Activated naive CD4-positive, alpha-beta T cell treated with anti-CD3 and anti-CD28 coated beads, Interleukin-2, amount 10 ng/mL, durations not matched to agents 7 days and 5 days (primary cell): ENCODE measurements at places on chromosomes 4 and X.

DNA sequence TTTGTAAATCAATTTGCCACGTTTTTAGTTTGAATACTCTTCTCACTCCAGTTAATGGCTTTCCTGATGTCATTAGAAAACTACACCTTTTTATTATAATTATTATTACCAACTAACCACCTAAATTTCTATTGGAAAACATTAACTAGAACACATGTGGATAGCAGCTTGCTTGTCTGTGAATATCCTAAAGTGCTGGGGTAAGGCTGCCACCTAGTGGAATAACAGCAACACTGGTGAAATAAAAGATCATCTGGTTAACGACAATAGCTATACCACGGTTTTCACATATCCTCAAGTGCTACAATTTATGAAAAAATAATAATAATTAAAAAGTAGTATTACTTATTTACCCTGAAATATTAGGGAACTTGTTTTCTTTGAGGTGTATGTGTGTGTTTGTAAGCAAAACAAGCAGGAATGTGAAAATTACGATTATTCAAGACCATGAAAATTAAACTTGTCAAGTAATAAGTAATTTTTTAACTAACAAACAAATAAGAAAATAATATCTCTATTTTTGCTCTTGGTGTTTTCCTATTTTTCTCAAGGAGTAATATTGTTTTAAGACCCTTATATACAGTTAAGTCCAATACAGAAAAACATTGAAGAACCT, 130.1 kb upstream of the TECRL start:
- peak; percentile 49 for DNase-seq

DNA sequence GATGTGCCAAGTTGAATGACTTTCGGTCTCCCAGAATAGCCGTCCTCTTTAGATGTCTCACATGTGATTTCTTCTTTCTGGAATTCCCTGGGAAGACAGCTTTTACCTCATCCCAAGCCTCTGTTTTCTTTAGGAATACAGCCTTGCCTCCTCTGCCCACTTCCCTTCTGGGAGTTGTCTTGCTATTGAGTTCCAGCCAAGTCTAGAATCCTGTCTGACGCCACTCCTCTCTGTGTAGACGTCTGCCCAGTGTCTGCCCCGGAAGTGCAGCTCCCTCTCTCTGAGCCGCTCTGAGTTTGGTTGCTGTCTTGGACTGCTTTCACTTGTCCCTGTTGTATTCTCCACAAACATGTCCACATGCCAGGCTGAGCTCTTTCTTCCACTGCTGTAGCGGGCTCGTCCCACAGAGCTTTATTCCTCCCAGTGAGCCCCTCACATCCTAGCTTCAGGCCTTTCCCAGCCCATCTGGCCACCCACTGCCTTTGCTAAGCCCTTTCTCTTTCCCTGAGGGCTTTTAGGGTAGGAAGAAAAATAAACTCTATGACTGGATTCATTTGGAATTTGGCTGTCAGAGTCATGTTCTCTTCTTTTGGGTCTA, 9.0 kb upstream of the IGFBP7 start:
- DNase-seq, result no peak

DNA sequence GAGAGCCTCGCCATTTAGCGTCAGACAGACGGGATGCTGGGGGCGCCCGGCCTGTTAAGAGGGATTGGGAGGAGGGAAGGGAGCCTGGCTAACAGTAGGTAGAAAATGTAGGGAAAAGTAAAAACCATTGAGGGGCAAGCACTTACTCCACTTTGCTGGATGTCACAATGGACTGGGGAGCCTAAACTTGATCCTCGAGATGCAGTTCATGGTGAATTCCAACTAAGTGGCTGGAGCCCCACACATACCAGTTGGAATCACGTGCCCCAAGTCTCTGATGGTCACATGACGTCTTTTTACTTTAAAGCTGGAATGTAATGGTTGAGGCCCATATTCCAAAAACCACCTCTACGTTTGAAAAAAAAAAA, 1.5 kb downstream of the PLS3 start:
- no peak for DNase-seq

DNA sequence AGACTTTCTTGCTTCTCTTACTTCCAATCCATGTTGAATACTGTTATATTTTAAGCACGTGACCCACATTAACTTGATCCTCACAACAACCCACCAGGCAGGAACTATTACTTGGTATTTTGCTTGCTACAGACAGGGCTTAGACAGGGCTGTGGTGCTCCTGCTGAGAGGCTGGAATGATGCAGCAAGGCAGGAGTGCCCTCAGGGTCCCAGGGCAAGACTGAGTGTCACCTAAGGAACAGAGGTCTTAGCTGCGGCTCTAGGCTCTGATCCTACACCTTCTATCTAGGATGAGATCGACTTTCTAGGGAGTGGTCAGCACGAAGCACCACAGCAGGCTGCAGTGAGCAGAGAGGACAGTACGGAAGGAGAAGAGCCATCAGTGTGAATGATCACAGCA, 20.0 kb downstream of the TAPT1 start:
- DNase-seq, result no peak

- DNase-seq, result no peak
Measured at GRCh38 chr4:8506373-8507195, 66.0 kb downstream of the TRMT44 start.

DNA sequence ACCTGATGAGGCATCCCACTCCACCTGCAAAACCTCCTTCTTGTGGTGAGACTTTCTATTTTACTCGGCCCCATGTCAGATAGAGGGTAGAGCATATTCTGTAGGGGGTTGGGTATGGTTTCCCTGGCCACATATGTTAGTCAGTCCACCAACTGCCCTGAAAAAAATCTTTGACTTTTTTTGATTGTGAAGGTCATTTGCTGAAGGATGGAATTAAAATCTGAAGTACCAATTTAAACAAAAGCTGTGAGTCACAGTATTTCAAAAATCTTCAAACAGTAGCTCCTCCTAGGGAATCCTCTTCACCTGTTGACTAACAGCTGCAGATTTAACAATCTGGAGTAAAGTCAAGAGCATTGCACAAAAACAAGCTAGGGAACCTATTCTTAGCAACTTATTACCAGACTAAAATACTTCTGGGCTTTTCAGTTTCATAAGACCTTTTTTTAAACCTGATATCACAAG, 8.0 kb upstream of the CCDC110 start:
- no peak for DNase-seq

DNA sequence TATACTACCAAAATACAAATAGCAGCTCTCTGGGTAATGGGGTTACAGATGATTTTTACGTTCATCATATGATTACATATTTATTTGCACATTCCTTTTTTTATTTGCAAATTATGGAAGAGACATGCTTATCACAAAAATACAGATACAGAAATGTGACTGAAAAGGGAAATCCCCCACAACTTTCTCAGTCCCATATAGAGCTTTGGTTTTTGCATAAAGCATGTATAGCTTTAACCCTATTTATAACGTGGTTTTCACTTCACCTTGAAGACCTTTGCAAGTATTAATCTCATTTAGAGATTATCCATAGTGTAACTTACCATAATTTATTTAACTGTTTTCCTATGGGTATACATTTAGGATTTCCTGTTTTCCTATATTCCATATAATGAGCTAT, 55.4 kb downstream of the PDK3 start:
- DNase-seq, result no peak

DNA sequence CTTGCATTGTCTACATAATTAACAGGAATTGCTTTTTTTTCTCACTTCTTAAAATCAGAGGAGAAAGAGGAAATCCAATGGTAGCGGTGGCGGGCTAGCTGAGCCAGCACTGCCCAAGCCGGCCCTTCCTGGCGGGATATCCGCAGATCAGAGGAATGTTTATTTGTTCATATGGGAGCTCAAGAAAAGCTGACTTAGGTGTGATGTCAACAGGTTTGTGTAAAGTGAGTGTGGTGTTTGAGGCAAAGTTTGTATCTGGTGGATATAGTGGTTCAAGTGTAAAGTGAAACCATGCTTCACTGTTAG, 466 bp upstream of the SLC39A8 start:
- no peak for DNase-seq

DNA sequence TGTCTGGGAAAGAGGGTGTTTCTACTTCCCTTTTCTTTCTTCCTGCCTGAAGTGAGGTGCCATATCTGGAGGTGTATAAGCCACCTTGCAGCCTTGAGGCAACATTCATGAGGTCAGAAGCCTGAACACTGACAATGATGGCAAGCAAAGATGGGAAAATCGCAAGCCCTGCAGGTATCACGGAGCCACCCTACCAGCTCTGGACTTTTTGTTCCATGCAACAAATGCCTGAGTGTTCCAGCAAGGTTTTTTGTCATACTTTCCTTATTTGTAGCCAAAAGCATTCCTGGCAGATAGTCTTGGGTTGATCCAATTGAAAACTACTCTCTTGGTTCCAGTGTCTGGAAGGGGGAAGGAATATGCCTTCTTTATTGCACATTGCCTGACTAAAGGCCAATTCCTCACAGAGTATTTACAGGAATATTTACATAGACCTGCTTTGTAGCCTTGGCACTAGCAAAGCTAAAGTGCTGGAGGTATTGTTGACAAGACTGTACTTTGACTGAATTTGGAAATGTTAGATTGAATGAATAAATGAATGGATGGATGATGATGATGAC, 14.4 kb upstream of the SOD3 start:
- DNase-seq, result no peak

GRCh38 chrX:39855748-39856129, 242.0 kb downstream of the BCOR start:
- peak; percentile 83 for DNase-seq

- no peak for DNase-seq
Measured at GRCh38 chr4:9936129-9936644, 85.1 kb downstream of the SLC2A9 start.

- DNase-seq, result peak; percentile 68
Measured at GRCh38 chr4:38860788-38861424, 4.3 kb upstream of the TLR6 start.

GRCh38 chr4:89954906-89955695, 60.4 kb downstream of the MMRN1 start:
- no peak for DNase-seq

- no peak for DNase-seq
Measured at GRCh38 chr4:83974111-83974780, 438.3 kb downstream of the GPAT3 start.

- DNase-seq, result no peak
Measured at GRCh38 chr4:149553959-149554520, 261.6 kb downstream of the IQCM start.

DNA sequence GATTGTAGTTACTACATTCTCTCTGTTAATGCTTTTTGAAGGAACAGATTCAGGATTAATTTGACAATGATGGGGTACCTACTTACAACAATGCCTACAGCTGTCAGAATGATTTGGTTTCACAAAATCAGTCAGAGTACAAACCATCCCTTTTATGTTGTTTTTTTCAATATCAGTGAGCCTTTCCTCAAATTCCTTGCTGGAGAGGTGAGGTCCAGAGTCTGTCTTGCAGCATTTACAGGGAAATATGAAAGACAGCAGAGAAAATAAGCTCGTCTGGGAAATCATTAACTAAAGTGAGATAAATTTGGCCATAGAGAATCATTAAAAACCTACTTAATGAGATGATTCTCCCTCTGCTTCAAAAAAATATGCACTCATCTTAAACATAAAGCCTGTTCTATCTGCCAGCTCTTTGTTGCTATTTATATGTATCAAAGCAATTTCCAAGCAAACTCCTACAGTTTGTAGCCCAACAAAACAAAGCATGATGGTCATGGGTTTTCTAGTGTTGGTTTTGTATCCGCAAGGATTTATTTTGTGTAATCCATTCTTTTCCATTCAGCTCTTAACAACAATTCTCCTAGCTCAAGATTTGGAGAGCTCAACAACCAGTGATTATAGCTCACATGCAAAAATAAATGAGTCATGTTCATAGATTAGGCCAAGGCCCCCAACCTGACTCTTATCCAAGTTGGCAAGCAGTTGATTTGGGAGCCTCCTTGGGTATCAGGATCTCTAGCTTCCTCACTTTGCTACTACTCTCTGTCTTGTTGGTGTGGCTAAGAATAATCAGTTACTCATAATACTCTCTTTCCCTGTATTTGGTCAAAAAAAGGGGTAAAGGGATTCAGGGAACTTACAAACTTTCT, 222.6 kb downstream of the ENOX2 start:
- no peak for DNase-seq

- DNase-seq, result peak; percentile 37
Measured at GRCh38 chrX:38220024-38220414, 652 bp downstream of the SRPX start.

DNA sequence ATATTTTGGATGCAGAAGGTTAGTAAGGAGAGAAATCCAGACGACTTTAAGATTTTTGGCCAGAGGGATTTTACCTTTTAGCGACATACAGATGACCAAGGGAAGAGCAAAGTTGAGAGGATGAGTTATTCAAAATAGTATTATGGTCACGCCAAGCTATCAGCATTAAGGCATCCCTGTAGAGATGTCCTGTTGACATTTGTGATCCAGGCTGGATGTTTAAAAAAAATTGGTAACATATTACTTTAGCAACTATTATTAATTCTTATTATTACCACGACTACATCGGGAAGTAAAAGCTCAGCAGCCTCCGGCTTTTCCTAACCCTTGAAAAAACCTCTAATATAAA, 562 bp upstream of the OSTC start:
- DNase-seq, result no peak

GRCh38 chr4:2830632-2831610, 12.7 kb upstream of the ADD1 start:
- DNase-seq, result peak; percentile 15

- no peak for DNase-seq
Measured at GRCh38 chrX:96453139-96453538, 231.5 kb upstream of the DIAPH2 start.
